CD8-positive, alpha-beta memory T cell (primary cell): ENCODE measurements at places on chromosomes 16 and 17.
A peak's percentile ranks its signal among the peaks of the same experiment; 100 is the strongest.

DNA sequence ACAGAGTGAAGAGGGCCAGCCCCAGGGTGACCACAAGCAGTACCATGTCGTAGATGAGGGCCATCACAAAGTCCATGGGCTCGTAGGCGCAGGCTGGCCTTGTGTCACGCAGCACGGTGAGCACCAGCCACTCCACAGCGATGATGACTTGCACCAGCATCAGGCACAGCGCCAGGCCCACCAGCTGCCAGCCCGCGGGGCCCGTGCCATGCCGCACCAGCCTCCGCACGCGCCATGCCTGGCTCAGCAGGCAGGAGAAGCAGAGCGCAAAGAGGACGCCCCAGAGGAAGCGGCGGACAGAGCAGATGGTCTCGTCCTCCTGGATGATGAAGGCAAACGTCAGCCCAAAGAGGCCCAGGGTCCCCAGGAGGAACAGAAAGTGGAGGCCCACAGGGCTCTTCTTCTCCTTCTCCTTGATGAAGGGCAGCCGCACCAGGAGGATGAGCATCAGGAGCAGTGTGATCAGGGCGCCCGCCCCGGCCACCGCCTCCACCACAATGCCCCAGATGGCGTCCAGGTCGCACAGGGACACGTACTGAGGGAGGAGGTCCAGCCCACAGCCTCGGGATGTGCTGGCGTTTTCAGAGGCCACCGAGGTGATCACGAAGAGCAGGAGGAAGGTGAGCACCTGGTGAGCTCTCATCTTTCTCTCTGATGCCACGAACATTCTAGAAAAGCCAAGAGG is 12.3 kb downstream of the GPRC5B start:
- no peak for DNase-seq
- H3K27me3 ChIP-seq, result no peaks in the 10 kb centered on the region
- H3K4me3 ChIP-seq, result no peak overlapping the region
- no peaks in the 10 kb centered on the region for H3K36me3 ChIP-seq
- H3K27ac ChIP-seq, result no peak overlapping the region

DNA sequence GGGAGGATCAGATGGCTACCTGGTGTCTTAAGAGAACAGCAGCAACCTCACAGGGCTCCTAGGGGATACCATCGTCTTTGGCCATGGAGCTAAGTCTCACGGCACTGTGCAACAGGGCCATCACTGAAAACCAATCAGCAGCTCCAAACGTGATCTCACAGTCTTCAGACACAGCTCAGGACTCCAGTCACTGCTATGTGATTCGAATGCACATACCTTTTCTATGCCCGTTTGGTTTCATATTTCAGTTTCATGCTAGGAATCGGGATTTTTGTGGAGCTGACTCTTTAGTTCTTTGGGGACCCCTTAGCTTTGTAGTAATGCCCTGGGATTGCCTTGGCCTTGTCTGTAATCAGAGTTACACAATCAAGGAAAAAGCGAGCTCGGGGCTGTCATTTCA is 162.8 kb upstream of the CDH11 start:
- no peak overlapping the region for H3K27ac ChIP-seq
- no peak overlapping the region for H3K4me3 ChIP-seq

GRCh38 chr17:41284546-41284945 is 9.0 kb downstream of the KRTAP9-7 start:
- no peak overlapping the region for H3K4me3 ChIP-seq
- no peak for DNase-seq
- H3K27ac ChIP-seq, result no peak overlapping the region
- no peaks in the 10 kb centered on the region for H3K36me3 ChIP-seq

DNA sequence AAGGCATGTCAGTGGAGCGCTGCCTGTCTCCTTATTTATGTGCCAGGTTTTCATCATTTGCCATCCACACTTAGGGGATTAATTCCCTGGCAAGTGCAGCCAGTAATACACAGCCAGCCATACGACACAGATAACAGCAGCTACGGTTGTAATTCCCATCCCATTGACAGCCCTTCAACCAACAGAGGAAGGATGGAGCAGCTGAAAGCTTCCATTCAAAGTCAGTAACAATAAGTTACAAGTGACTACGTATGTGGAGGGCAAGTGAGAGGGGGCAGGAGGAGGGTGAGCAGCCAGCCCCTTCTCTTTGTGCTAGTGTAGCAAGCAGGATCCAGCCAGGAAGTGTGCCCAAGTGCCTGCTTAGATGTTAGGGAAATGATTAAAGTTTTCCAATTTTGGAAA is 53.8 kb upstream of the LYRM9 start:
- no peaks in the 10 kb centered on the region for H3K36me3 ChIP-seq
- no peak overlapping the region for H3K27ac ChIP-seq
- no peak for DNase-seq

- no peaks in the 10 kb centered on the region for H3K36me3 ChIP-seq
- no peaks in the 10 kb centered on the region for H3K27me3 ChIP-seq
- DNase-seq, result no peak
- no peaks in the 10 kb centered on the region for H3K4me1 ChIP-seq
Observed at GRCh38 chr17:50797135-50797810, 30.0 kb upstream of the ANKRD40CL start.

DNA sequence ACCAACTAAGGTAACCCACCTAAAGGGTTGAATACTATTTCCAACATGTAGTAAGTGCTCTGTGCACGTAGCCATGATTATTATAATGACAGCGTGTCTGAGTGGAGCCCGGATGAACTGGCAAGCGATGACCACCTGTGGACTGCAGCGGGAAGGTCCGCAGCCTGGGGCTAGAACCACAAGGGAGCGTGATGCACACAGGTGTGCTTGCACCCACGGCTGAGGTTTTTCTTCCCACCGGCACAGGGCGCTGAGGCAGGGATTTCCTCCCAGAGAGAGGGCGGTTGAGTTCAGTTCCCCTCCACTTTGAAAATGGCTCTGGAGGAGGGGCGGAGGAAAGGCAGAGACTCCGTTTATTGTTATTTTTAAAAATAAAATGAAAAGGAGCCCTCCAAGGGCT is 221.7 kb upstream of the HSBP1 start:
- DNase-seq, result no peak
- no peaks in the 10 kb centered on the region for H3K27me3 ChIP-seq
- H3K4me1 ChIP-seq, result no peaks in the 10 kb centered on the region

GRCh38 chr16:14527411-14528044 is 102.5 kb downstream of the PARN start:
- no peaks in the 10 kb centered on the region for H3K27me3 ChIP-seq
- H3K4me3 ChIP-seq, result no peak overlapping the region
- DNase-seq, result no peak
- H3K36me3 ChIP-seq, result no peaks in the 10 kb centered on the region
- peaks cover 4% of the 10 kb centered on the region for H3K4me1 ChIP-seq

- H3K27ac ChIP-seq, result peak overlapping the region; percentile 52
- peaks cover 12% of the 10 kb centered on the region for H3K36me3 ChIP-seq
- peak overlapping the region; percentile 33 for H3K4me3 ChIP-seq
- H3K27me3 ChIP-seq, result no peaks in the 10 kb centered on the region
Observed at GRCh38 chr17:74752822-74753401, 4.5 kb downstream of the NHERF1 start.

GRCh38 chr16:86490859-86491639 is 19.3 kb upstream of the FOXF1 start:
- no peak overlapping the region for H3K27ac ChIP-seq
- H3K27me3 ChIP-seq, result peaks cover 5% of the 10 kb centered on the region
- no peaks in the 10 kb centered on the region for H3K4me1 ChIP-seq
- no peaks in the 10 kb centered on the region for H3K36me3 ChIP-seq
- H3K4me3 ChIP-seq, result no peak overlapping the region
- no peak for DNase-seq

- no peaks in the 10 kb centered on the region for H3K4me1 ChIP-seq
- H3K27ac ChIP-seq, result no peak overlapping the region
- DNase-seq, result no peak
- peaks cover 15% of the 10 kb centered on the region for H3K36me3 ChIP-seq
- H3K27me3 ChIP-seq, result no peaks in the 10 kb centered on the region
- no peak overlapping the region for H3K4me3 ChIP-seq
Observed at GRCh38 chr17:30253312-30253711, 17.8 kb upstream of the SLC6A4 start.

DNA sequence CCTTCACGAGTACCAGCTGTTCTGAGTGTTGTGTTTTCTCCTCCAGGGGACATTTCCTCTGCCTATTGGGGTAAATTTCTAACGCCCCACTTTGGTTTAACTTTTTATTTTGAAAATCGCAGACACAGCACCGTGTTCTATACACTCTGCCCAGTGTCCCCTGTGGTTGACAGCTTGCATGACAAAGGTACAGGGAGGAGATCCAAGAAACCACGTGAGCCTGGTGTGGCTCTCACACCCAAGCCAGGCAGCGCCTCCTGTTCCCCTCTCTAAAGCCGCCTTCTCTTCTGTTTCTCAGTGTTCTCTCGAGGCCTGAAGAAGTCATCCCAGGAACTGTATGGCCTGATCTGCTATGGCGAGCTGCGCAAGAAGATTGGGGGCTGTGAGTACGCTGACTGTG is 25.4 kb downstream of the CRAMP1 start:
- H3K4me1 ChIP-seq, result no peaks in the 10 kb centered on the region
- no peak overlapping the region for H3K27ac ChIP-seq
- DNase-seq, result no peak
- peaks cover 48% of the 10 kb centered on the region for H3K36me3 ChIP-seq

- H3K27me3 ChIP-seq, result no peaks in the 10 kb centered on the region
- peaks cover 54% of the 10 kb centered on the region for H3K4me1 ChIP-seq
- H3K36me3 ChIP-seq, result peaks cover 27% of the 10 kb centered on the region
- DNase-seq, result no peak
- H3K4me3 ChIP-seq, result peak overlapping the region; percentile 27
- H3K27ac ChIP-seq, result peak overlapping the region; percentile 5
Observed at GRCh38 chr17:16417896-16418684, 2.7 kb downstream of the TRPV2 start.

GRCh38 chr16:56743840-56744239 is 13.9 kb downstream of the NUP93 start:
- no peak overlapping the region for H3K27ac ChIP-seq
- H3K36me3 ChIP-seq, result no peaks in the 10 kb centered on the region
- H3K4me3 ChIP-seq, result no peak overlapping the region
- no peaks in the 10 kb centered on the region for H3K27me3 ChIP-seq
- H3K4me1 ChIP-seq, result no peaks in the 10 kb centered on the region
- no peak for DNase-seq

DNA sequence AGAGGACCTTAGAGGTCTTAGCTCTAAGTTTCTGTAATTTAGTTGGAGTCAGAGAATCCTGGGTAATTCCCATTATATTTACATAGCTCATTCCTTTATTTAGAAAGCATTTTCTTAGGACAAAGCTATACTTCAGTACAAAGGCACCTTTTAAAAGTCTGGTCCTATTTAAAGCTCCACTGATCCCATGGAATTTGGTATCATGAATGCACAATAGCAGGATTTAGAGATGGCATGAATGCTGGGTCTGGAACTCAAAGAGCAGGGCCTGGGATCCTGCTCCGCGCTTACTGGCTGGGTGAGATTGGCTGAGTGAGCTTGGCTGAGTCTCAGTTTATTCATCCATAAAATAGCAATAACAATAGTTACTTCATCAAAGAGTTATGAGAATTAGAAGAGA is 4.8 kb downstream of the KRT23 start:
- H3K4me1 ChIP-seq, result no peaks in the 10 kb centered on the region
- no peak for DNase-seq
- no peaks in the 10 kb centered on the region for H3K36me3 ChIP-seq
- no peak overlapping the region for H3K27ac ChIP-seq

DNA sequence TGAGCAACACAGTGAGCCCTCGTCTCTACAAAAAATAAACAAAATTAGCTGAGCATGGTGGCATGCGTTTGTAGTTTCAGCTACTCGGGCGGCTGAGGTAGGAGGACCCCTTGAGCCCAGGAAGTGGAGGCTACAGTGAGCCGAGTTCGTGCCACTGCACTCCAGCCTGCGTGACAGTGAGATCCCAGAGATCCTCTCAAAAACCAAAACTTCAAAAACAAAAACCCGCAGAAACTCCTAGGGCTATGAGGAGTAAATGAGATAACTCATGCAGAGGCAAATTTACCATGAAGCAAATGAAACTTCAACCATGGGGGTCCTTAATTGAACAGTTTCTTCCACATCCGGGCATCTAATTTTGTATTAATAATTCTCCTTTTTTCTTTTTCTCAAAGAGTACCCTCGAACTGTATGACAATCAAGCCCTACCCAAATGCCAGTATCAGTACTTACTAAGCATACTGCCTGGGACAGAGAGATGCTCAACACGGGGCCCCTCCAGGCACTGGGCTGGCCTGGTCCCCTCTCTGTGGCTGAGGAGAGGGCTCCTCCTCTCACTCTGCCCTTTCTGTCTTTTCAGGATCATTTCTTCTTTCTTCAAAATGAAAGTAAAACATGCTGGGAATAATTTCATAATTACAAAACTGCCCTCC is 789 bp upstream of the PIPOX start:
- H3K4me1 ChIP-seq, result no peaks in the 10 kb centered on the region
- H3K36me3 ChIP-seq, result no peaks in the 10 kb centered on the region
- DNase-seq, result no peak
- no peaks in the 10 kb centered on the region for H3K27me3 ChIP-seq

- H3K4me3 ChIP-seq, result no peak overlapping the region
- no peak overlapping the region for H3K27ac ChIP-seq
- H3K27me3 ChIP-seq, result peaks cover 11% of the 10 kb centered on the region
- peaks cover 4% of the 10 kb centered on the region for H3K4me1 ChIP-seq
- H3K36me3 ChIP-seq, result no peaks in the 10 kb centered on the region
Observed at GRCh38 chr17:79022507-79022991, 1.4 kb upstream of the C1QTNF1 start.

DNA sequence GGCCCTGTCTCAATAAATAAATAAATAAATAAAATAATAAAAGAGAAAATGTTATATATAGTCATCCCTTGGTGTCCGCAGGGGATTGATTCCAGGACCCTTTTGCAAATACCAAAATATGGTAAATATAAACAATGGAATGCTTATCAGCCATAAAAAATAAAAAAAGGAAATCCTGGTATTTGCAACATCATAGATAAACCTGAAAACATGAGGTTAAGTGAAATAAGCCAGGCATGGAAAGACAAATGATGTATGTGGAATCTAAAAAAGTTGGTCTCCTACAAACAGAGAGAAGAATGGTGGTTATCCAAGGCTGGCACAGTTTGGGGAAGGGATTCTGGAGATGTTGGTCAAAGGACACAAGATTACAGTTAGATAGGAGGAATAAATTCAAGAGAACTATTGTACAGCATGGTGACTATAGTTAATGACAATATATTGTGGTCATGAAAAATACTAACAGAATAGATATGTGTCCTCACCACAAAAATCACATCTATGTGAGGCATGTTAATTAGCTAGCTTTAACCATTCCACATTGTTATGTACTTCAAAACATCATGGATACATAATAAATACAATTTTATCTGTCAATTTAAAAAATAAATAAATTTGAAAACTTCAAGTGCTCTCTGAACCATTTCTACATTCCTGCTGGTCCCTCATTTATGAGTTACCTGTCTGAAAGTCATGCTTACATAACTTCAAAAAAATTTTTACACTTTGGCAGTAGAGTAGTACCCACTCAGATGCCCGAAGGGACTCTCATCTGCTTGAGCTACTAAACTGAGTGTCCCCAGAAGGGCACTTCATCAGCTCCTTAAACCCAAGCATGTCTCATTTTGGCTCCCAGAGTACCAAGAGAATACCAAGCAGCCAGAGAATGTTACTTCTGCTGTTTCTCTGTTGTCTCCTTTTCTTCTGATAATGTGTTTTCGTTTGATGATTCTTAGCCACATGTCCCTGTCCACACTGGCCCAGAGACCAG is 26.6 kb downstream of the N4BP1 start:
- DNase-seq, result no peak
- peaks cover 19% of the 10 kb centered on the region for H3K4me1 ChIP-seq
- H3K4me3 ChIP-seq, result no peak overlapping the region
- no peaks in the 10 kb centered on the region for H3K27me3 ChIP-seq
